Stimulated activated CD8-positive, alpha-beta memory T cell treated with anti-CD3 and anti-CD28 coated beads, Interleukin-15, amount 100 ng/mL, for 24 hours (primary cell): ENCODE measurements at places on chromosomes 12 and 14.

GRCh38 chr14:35362911-35363374 is 41.6 kb downstream of the NFKBIA start:
- no peak for DNase-seq

GRCh38 chr12:2682296-2683251 is 112.2 kb upstream of the FKBP4 start:
- no peak for DNase-seq

- DNase-seq, result no peak
Measured at GRCh38 chr12:124286414-124286813, 8.5 kb upstream of the RFLNA start.

DNA sequence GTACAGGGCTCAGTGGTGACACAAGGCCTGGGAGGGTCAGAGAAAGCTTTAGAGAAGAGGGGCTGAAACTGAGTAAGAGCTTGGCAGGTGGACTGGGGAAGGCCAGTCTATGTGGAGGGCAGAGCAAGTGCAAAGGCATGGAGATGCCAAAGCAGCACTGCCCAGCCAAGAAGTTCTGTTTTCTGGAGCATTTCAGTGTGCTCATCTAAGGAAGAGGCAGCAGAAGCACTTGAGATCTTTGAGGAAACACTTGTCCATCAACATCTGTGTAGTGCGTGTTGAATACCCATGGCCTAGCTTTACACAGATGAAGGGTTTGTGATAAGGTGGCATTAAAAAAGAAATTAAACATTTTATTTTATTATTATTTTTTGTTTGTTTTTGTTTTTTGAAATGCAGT is 52.8 kb downstream of the FOS start:
- no peak for DNase-seq

DNA sequence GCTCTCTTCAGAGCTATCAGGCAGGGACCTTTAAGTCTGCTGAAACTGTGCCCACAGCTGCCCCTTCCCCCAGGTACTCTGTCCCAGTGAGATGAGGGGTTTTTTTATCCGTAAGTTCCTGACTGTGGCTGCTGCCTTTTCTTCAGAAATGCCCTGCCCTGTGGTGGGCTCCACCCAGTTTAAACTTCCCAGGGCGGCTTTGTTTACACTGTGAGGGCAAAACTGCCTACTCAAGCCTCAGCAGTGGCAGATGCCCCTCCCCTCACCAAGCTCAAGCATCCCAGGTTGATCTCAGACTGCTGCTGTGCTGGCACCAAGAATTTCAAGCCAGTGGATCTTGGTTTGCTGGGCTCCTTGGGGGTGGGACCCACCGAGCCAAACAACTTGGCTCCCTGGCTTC is 46.9 kb upstream of the SLC16A7 start:
- no peak for DNase-seq

- DNase-seq, result no peak
Measured at GRCh38 chr12:114901316-114901715, 217.3 kb upstream of the TBX3 start.

GRCh38 chr14:24224618-24225071 is 7.5 kb downstream of the NEDD8 start:
- DNase-seq, result no peak

DNA sequence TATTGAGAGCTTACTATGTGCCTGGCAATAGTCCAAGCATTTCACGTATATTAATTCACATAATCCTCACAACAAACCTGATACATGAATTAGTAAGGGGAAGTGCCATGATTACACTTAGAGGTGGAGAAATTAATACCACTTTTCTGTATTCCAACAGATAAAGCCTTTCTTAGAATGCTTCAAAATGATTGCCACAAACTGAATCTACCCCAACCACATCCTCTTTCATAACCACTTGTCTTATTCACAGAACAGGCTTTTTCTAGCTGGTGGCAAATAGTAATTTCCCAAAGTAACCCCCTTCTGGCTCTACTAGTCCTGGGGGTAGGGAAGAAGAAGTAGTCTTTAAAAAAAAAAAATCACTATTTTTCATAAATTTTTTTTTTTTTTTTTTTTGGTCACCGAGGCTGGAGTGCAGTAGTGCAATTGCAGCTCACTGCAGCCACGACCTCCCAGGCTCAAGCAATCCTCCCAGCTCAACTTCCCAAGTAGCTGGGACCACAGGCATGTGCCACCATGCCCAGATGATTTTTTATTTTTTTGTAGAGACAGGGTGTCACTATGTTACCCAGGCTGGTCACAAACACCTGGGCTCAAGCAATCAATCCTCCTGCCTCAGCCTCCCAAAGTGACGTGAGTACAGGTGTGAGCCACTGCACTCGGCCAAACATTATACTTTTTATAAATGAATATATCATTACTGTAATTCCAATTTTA is 59.0 kb upstream of the ARID2 start:
- DNase-seq, result no peak

- no peak for DNase-seq
Measured at GRCh38 chr12:24562771-24563431, 386.0 kb downstream of the BCAT1 start.

GRCh38 chr12:67382241-67382871 is 113.2 kb downstream of the CAND1 start:
- DNase-seq, result no peak
